Vagina (tissue), 2 donors: ENCODE measurements at places on chromosomes 6 and 20. TPM values are rescaled to one million over a fixed set of nuclear protein-coding genes. Genes with fewer than 3 reads are reported as not detected.

- DNase-seq, result no peak
These were observed 94.4 kb downstream of the TOX2 start for GRCh38 chr20:44008806-44009678.

NOX3 gene
- not detected for total RNA-seq

- no peak for DNase-seq
These were observed 187.8 kb upstream of the PRDM1 start for GRCh38 chr6:105898286-105898685.

- no peak for DNase-seq
These were observed 5.5 kb downstream of the HTR1B start for GRCh38 chr6:77457720-77458349.

DNA sequence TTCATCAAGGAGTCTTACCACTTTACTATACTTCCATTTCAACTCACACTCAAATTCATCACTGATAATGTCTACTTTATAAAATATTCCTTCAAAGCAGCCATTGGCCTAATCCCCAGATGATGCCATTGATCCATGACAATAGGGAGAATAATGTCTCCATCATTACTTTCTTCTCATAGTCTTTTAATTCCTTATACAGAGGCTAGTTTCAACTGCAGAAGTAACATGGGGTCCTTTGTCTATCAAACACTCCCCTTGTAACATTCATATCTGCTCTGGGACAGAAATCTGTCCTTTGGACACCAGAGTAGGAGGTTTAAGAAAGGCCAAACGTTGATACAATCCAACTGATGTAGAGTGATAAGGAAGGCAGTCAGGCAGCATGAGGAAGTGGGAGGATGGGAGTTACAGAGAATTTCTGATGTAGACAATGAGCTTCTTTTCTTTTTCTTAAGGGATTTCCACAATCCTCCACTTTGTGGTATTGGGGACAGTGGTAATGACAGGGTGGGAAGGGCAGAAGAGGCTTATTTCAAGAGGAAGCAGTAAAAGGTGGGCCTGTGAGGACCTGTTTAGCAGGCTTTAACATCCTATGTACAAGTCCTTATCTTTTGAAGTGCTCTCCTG is 18.9 kb upstream of the HLA-DOA start:
- no peak for DNase-seq

DNA sequence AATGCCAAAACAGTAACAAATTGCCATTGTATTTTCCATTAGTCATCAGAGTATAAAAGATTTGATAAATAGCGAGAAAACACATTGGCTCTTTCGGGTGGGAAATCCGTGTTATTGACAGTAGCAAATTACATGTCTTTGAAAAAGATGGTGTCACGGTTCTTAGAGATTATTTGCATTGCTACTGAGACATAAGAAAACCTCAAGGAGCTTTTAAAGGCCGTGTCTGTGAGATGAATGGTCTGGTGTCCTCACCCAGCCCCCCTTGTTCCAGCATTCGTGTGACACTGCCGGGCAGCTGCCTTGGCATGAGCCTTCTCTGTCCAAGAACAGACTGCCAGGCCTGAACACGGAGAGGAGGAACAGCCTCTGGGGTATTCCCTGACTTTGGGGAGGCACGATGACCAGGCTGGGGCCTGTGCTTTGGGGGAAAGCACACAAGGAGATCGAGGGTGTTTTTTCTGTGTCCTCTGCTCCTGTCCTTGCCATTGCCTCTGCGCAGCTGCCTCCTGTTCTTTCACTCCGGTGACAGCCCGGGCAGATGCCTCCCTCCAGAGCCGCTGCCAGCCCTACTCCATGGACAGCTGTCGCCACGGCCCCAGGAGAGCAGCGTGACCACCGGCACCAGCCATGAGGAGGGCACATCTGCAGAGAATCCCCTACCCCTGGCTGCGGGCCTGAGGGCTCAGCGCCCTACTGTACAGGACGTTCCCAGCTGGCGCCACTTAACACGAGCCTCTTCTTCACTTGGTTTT is 167.7 kb upstream of the CDYL start:
- no peak for DNase-seq

SPATS1 gene
- total RNA-seq, result not detected

MOG gene
- not detected for total RNA-seq

VWA7 gene
- total RNA-seq, result 0.74 TPM

MDFI gene
- 37.3 TPM for total RNA-seq

CAPN11 gene
- total RNA-seq, result 2.0 TPM

LZTS3 gene
- 12.8 TPM for total RNA-seq

- DNase-seq, result no peak
These were observed 155.1 kb upstream of the ENPP5 start for GRCh38 chr6:46325561-46326530.

- no peak for DNase-seq
These were observed 4.5 kb upstream of the RAB44 start for GRCh38 chr6:36692861-36693702.

DNA sequence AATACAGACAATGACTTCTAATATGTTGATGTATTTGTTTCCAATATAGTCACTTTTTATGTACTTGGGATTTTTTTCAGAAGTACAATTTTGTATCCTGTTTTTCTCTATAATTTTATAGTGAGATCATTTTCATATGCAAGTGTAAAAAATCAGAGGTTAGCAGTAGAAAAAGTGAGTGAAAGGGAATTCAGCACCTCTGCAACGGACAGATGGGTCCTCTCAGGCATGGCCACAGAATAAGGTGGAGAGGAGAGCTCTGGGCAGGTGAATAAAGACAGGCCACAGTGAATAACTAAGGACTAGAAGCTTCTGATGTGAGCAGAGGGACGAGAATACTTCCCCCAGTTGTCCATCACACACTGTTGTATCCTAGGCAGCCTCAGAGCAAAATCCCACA is 210.1 kb upstream of the CNR1 start:
- DNase-seq, result no peak

GRCh38 chr6:143026696-143027449 is 33.8 kb upstream of the AIG1 start:
- DNase-seq, result no peak

- no peak for DNase-seq
These were observed 58.1 kb downstream of the UBE2V1 start for GRCh38 chr20:50054626-50055511.

DNA sequence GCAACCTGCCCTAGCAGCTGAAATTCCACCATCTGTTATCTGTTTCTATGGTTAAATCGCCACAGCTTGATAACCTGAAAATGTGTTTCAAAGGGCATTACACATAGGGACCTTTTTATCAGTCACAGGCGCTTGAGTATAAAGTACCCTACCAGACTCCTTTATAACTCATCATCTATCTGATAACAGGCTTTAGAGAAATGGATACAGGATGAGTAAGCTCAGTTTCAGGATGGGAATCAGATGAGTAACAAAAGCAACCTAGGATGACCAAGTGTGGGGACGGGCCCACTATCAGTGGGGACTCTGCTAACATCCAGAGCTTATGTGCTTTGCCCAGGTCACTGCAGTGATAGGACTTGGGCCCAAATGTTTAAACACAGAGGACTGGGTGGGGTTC is 75.6 kb downstream of the PRND start:
- DNase-seq, result no peak

ADGB gene
- total RNA-seq, result not detected

- no peak for DNase-seq
These were observed 23.7 kb upstream of the TRPC4AP start for GRCh38 chr20:35116258-35116657.

- peak; percentile 52 for DNase-seq
These were observed 249.7 kb upstream of the AFDN start for GRCh38 chr6:167576828-167577503.
